LoVo (cell line): ENCODE measurements at places on chromosomes 7 and 10.

- DNase-seq, result no peak
These were observed 4.4 kb upstream of the RFC2 start for GRCh38 chr7:74258639-74259038.

DNA sequence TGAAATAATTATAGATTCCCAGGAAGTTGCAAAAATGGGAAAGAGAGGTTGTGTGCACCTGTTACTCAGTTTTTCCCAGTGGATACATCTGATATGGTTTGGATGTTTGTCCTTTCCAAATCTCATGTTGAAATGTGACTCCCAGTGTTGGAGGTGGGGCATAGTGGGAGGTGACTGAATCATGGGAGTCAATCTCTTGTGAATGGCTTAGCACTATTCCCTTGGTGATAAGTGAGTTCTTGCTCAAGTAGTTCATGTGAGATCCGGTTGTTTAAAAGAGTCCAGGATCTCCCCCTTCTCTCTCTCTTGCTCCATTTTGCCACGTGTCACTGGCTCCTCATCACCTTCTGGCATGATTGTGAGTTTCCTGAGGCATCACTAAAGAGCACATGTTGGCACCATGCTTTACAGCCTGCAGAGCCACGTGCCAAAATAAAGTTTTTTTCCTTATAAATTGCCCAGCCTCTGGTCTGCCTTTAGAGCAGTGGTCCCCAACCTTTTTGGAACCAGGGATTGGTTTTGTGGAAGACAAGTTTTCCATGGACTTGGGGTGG is 149.2 kb downstream of the RAMP3 start:
- DNase-seq, result no peak

DNA sequence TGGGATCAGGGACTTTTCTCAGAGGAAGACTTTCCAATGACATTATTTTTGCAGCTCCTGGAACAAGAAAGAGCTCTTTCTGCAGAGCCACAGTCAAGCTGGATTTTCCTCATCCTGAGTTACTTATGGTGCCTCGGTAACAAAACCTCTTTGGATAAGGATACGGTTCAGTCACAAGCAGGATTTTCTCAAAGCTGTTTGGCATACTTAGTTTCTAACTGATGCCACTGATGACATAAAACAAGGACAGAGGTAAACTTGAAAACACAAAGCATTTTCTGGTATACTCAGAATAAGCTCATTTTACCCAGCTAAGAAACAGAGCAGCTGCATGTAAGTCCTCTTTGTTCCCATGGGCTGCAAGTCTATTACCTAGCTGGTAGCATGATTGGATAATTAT is 340.9 kb upstream of the MEOX2 start:
- no peak for DNase-seq

GRCh38 chr10:74419958-74420375 is 268.9 kb downstream of the ADK start:
- no peak for DNase-seq

DNA sequence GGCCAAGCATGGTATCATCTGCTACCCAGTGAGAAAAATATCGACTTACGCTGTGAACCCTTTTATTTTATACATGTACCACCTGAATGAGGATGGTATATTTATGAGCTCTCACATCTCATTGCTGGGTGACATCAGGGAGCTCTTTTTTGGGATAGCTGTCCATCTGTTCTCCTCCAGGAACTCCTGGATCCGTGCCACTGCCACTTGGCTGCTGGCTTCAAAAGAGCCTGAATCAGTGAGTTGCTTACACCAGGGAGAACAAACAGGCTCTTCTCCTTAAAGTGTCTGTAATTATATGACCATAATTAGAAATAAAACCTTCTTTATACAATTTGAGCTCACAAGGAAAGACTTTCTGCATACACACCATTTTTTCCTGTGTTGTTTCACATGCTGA is 106.2 kb downstream of the KAT6B start:
- no peak for DNase-seq

GRCh38 chr7:114703677-114704076 is 218.2 kb upstream of the MDFIC start:
- peak; percentile 20 for DNase-seq

GRCh38 chr10:11108356-11108755 is 90.7 kb downstream of the CELF2 start:
- no peak for DNase-seq

DNA sequence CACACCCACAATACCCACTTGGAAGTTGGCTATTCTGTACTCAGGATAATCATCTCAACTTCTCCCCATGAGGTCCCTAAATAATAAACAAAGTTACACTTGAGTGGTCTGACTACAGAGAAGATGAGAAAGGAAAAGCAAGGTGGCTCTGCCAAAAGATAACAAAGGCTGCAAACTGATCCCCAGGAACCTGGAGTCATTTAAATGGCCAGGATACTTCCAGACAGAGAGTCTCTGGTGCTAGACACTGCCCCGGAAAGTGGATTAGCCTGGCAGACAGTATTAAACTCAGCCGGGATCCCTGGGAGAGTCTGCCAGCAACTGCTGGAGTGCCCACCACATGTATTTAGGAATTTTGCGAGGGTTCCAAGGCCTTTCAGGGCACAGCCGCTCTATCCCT is 93.7 kb downstream of the DGKI start:
- no peak for DNase-seq

DNA sequence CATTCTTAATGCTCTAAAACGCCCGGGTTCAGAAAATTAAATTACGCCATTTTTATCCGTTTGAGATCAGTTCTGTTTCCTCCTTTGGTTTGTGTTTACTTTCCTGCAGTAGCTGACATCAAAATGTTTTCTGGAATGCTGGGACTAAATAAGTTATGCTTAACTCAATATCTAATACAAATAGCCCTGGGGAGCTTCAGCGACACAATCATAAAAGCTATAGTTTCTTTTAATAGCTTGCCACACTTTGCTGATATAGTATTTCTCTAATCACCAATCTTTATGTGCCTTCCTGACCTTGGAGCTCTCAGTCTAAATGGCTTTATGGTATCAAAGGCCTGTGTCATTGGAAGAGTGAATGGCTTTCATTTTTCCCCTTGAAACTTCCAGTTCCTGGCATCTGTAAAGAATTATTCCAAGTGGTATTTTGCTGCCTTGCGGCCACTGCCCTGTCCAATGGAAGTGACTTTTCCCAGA is 202.7 kb downstream of the HDAC9 start:
- DNase-seq, result no peak

DNA sequence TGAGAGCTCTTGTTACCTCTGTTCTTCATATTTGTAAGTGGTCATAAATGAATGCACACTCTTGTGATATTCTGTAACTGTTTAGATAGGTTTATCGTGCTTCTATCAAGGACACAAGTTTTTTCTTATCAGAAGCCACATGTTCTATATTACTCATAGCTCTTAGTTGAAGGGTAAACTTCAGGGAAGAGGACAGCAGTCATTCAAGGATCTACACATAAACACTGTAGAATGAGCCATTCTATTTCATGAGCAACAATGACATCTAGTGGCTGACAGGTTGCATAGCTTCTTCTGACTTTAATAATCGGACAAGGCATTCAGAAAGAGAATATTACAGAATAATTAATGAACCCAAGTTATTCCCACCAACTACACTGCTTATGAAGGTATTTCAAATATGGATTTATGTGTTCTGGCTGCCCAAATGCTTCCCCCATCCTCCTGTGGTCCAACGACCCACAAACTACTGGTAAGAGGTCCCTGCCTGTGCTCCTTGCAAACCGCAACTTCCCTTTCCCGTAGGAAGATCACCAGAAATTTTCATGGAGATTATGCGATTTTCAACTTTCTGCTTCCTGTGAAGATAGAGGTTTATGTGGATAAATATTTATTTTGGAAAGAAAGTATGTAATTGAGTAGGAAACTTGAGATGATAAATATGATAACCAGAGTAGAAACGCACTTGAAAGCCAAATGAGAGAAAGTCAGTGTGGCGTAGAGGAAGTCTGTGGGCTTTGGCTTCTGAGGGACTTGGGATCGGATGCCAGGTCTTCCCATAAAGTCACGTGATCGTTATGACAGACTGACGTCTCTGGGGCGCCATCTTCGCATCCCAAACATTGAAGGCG is 16.8 kb upstream of the ABCB5 start:
- peak; percentile 79 for DNase-seq

GRCh38 chr7:158868764-158869410 is 12.5 kb downstream of the DYNC2I1 start:
- DNase-seq, result no peak

DNA sequence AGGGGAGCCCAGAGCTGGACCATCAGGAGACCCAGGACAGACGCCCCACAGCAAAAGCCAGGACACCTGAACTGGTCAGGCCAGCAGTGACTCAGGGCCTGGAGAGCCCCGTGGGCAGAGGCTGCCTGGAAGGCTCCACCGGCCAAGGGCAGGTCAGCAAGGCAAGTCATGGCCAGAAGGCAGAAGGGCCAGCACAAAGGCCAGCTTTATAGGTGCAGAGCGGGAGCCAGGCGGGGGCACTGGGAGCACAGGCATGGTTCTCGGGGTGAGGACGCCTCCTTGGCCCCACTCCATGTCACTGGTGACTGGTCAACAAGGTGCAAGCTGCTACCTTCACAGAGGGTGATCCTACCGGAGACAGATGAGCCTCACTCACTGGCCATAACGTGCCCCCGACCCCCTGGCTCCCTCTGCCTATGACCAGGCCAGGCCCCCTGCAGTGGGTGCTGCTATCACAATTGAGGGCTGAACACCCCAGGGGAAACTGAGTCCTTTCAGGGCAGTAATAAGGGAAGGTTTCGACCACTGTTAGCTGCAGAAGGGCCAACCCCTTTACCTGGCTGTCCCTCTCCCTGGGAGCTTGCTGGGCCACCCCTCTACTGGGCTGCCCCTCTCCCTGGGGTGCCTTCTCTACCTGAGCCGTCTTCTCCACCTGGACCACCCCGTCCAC is 317.4 kb downstream of the PTPRN2 start:
- DNase-seq, result no peak

GRCh38 chr10:110151467-110151866 is 55.9 kb upstream of the MXI1 start:
- peak; percentile 71 for DNase-seq

DNA sequence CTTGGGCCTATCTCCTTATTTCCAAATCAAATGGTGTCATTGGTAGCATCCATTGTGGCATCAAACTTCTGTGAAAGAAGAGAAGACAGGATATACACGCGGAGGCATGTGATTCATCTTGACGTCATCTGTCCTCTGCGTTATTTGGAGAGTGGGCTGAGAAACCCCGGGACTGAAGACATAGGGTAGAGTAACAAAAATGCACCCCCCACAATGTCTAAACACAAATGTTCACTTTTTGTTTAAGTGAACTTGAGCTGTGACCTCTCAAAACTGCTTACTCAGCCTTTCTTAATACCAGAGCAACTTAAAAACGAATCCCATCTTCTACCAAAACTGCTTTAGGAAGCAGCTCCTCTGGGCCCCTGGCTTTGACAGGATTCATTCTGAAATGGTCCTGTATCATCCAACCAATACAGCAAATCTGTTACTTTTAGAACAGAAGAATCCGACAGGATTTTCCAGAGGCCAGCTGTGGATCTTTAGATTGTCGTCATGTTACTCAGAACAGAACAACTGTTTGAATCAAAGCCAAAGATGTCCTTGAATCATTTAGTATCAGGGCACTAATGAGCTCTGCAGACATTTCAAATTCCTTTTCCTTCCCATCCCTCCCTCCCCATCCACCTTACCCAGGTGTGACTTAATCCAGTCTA is 438.1 kb downstream of the SUGCT start:
- DNase-seq, result no peak

DNA sequence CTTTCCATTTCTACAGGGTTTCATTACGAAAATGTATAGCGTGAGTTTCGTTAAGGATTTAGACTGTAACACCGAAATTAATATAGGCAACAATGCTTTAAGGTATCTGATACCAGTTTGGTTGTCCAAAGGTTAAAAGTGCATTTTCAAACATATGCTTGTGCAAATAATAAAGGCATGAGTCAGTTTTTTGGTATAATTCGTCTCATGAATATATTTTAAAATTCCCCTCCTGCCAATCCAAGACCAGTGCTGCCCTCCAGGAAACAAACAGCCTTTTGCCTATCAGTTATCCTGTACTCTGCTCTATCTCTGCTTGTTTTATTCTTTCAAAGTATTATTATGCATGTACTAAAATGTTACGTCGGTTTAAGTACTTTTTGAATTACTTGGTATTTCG is 2.0 kb downstream of the LCOR start:
- DNase-seq, result no peak

GRCh38 chr7:105623378-105623777 is 42.1 kb upstream of the EFCAB10 start:
- DNase-seq, result no peak

DNA sequence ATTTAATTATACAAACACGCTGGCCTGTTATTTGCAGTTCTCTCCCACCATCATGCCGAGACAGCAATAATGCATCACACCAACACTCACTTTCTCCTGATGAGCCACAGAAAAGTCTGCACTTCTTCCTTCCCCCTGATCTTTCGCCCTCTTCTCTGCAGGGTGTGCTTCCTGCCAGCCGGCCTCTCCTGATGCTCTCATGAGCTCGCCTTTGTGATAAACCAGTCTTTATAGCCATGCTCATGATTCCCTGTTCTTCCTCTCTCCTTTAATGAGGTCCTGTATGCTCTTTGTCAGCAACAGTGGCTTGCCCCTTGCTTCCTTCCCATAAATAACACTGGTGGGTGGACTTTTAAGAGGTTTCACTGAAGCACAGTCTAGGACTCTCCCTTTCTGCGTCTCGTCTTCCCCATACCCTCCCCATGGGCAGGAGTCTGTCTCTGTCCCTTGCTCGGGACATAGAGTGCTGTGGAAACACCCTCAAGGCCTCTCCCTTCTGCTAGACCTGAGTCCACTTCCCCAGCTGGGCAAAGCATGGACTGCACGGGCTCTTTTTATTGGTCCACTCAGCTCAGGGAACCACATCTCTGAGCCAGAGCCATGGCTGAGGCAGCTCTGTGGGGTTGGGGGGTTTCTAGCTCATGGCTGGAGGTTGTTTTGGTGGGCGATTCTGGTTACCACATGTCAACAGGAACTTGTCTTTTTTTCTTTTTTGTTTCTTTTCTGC is 133.9 kb downstream of the C10orf105 start:
- no peak for DNase-seq

DNA sequence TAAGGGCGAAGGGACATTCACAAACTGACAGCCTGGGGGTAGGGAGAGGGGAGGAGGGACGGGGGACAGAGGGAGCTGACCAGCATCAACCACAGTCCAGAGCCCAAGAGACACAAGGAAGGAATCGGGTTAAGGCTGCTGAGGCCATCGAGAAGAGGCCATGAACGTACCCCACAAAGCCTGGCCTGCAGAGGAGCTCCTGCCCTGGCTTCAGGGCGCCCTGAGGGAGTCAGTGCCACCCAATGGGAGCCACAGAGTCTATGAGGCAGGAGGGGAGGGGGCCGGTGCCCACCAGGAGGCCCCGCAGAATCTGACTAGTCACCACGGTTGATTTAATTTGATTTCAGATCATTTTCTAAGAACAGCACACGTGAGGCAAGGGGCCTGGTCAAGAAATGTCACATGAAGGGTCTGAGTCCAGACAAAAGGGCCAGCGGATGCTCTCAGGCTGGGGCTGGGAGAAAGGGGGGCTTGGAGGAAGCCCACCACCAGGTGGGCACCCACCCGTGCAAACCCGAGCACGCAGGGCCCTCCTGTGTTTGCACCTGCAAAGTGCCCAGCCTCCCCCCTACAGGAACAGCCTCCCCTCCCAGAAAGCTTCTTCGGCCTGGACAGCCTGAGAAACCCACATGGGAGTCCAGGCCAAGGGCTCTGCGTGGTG is 40.4 kb downstream of the CAMK2B start:
- DNase-seq, result no peak
